ENCODE measurements at places on chromosomes 3 and 15.

DNA sequence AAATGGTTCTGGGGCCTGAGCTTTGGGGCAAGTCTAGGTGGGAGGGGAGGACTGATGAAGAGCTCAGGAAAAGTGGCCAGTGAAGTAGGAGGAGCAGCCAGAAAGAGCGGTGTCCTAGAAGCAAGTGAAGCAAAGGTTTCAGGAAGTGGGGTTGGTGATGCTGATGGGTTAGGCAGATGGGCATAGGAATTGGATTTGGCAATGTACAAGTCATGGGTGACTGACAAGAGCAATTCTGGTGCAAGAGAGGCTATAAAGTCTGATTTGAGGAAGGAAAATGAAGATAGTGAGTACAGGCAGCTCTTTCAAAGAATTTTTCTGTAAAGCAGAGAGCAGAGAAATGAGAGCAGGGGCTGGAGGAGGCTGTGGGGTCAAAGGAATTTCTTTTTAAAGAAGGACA, 19.7 kb downstream of the ALPK3 start:
- no peak for DNase-seq

DNA sequence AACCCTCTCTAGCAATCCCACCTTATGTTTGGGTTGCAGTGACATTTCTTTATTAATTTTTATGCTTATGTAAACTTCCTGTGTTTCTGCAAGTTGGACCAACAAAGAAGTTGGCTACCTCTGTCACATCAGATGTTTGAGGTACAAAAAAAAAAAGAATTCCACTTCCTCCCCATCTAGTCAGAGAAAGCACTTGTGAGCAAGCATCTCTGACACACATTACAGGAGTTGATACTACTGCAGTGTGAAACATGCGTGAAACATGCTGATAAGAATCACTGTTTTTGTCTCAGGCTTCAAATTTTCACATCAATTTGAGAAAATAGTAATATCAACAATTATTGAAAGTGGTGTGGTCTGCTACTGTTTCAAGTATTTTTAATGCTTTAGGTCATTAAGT, 1.3 kb downstream of the SCAANT1 start:
- no peak for DNase-seq

DNA sequence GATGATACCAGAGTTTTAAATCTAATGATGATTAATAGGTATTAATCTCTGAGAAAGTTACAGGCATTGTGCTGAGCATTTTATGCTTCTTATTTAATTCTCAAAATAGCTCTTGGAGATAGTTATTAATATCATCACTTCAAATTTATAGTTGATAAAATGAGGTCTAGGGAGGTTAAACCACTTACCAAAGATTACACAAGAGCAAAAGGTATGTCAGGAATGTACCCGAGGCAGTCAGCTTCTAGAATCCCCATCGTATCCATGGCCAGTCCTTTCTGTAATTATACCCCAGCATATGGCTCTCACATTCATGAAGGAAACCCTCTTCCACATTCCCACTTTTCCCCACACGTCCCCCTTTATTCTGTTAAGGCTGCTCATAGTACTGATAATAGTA, 421.3 kb downstream of the PYDC2 start:
- DNase-seq: no peak

DNA sequence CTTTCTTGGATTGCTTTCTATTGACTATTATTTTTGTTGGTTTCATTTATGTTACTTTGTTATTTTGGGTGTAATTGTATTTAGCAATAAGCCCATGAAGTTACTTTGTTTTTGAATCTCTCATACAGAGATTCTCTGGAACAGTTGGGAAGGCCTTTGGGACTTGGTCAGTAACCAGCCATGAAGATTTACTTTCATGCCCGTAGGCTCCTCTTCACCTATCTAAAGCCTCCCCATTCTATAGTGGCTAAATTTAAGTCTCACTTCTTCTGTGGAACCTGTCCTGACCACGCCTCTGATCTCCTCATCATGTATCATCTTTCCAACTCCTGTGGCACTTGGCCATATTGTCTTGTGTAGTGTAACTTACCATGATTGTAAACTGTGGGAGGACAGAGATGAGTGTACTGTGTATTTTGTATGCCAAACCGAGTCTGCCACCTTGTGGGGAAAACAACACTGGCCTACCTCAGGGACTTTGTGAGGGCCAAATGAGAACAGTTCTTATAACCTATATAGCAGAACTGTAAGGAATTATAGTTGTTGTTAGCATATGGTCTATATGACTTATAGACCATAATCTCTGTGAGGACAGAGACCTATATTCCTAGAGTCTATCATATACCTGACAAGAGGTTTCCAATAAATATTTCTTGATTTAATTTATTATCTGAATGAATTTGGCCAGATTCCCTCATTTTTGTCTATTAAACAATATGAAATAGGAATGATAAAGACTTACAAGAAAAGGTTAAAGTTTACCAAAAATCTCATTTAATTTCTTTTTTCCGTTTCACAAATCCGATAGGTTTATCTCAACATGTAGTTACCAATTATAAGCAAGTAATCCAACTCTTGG, 75.0 kb downstream of the STARD9 start:
- peak; percentile 61 for DNase-seq

DNA sequence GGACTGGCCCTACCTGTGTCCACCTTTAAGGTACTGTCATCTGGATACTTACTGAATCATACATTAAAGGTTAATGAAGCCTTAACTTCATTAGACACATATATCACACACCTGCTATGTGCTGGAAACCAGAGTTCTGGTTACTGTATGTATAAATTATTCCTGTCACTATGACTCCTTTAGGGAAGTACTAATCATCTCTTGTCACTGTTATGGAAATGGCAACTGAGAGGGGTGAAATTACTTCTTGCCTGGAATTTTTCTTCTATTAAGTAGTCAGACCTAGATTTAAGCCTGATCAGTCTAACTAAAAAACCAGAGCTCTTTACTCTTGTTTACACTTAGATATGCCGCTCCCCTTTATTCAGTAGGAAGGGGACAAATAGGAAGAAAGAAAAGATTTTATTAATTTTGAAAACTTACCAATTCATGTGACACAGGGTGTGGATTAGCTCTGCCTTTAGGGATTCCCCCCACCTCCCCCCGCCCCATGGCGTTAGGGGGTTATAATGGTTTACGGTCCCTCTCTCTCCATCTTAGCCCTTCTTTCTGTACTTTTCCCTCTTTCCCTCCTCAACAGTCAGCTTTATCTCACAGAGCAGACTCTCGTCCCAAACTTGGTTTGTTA, 152.5 kb downstream of the KLHL25 start:
- DNase-seq: no peak

- no peak for DNase-seq
Observed at GRCh38 chr15:72361176-72361575, 14.6 kb downstream of the HEXA start.

GRCh38 chr3:196268284-196269163, 19.0 kb downstream of the PCYT1A start:
- DNase-seq: no peak

- DNase-seq: no peak
Observed at GRCh38 chr3:159733194-159733860, 255.3 kb upstream of the IL12A start.

DNA sequence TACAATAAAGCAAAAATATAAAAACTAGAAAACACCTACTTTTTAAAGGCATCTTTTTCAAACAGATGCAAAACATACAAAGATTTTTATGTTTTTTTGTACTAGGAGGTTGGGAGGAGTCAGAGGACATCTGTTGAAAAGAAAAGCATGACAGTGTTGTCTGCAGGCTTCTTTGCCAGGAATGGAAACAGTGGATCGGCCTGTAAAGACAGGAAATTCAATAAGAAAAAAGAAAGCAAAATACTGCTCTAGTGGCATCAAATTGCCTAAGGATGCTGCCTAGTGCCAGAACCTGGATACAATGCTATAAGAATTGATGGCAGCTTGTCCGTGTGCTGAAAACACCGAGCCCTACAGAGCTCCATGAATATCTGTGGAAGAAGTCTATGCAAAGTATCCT, 69.9 kb downstream of the TBC1D5 start:
- DNase-seq: no peak

Measured in aorta (tissue), 5 donors.